ENCODE measurements at places on chromosomes 11 and 22. TPM values are rescaled to one million over a fixed set of nuclear protein-coding genes. Genes with fewer than 3 reads are reported as not detected.

Gene OLFML1
- total RNA-seq, result 45.3 TPM

- H3K27ac ChIP-seq, result no peak overlapping the region
- peaks cover 2% of the 10 kb centered on the region for H3K36me3 ChIP-seq
- peaks cover 11% of the 10 kb centered on the region for H3K4me1 ChIP-seq
- H3K27me3 ChIP-seq, result no peaks in the 10 kb centered on the region
- DNase-seq, result no peak
- H3K4me3 ChIP-seq, result no peak overlapping the region
Measured at GRCh38 chr22:50182176-50183081, 3.3 kb upstream of the TRABD start.

- no peaks in the 10 kb centered on the region for H3K27me3 ChIP-seq
- no peak overlapping the region for H3K4me3 ChIP-seq
- H3K36me3 ChIP-seq, result peaks cover 18% of the 10 kb centered on the region
- no peak for DNase-seq
Measured at GRCh38 chr22:38246046-38246658, 26.7 kb downstream of the TMEM184B start.

GRCh38 chr22:34861787-34862186 lies 204.2 kb upstream of the ISX start:
- no peaks in the 10 kb centered on the region for H3K27me3 ChIP-seq
- DNase-seq, result no peak
- no peaks in the 10 kb centered on the region for H3K36me3 ChIP-seq
- no peak overlapping the region for H3K4me3 ChIP-seq
- no peak overlapping the region for H3K27ac ChIP-seq
- peaks cover 2% of the 10 kb centered on the region for H3K4me1 ChIP-seq

DNA sequence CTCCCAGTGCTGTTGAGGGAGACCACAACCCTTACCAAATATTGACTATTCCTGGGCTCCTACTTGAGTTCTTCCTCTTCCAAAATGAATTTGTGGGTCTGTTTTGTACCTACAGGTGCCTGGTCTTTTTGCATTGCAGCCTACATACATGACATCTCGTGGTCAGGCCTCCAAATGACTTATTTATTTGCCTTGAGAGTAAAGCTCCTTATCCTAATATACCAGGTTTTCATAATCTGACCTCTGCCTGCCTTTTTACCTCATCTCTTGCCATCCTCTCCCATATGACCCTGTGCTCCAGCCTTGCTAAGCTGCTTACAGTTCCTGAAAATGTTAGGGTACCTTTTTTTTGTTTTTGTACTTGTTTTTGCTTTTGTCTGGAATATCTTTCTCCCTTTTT lies 130.4 kb downstream of the UVRAG start:
- DNase-seq, result no peak
- no peaks in the 10 kb centered on the region for H3K27me3 ChIP-seq
- peaks cover 19% of the 10 kb centered on the region for H3K4me1 ChIP-seq
- no peaks in the 10 kb centered on the region for H3K36me3 ChIP-seq

Measured in mesothelial cell of epicardium (in vitro differentiated cells).